ENCODE measurements at places on chromosomes 5 and 9.

DNA sequence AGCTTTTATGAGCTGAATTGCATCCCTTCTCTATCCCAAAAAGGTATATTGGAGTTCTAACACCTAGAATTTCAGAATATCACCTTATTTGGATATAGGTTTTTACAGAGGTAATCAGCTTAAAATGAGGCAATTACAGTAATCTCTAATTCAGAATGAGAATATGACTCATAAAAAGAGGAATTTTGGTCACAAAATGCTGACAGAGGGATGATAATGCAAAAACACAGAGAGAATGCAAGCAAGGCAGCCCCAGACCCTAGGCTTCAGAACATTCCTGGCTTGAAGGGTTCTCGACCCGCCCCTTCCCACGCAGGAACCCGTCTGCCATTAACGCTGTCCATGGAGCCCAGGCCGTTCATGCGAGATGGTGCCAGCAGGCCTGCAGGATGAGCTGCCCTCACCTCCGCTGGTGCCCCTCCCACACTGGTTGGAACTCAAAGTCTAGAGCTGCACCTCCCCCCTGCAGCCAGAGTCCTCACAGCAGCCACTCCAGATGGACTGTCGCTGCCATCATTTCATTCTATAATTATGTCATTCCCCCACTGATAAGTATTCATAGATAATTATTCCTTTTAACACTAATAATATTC lies 1173.4 kb upstream of the ACO1 start:
- no peak for DNase-seq

DNA sequence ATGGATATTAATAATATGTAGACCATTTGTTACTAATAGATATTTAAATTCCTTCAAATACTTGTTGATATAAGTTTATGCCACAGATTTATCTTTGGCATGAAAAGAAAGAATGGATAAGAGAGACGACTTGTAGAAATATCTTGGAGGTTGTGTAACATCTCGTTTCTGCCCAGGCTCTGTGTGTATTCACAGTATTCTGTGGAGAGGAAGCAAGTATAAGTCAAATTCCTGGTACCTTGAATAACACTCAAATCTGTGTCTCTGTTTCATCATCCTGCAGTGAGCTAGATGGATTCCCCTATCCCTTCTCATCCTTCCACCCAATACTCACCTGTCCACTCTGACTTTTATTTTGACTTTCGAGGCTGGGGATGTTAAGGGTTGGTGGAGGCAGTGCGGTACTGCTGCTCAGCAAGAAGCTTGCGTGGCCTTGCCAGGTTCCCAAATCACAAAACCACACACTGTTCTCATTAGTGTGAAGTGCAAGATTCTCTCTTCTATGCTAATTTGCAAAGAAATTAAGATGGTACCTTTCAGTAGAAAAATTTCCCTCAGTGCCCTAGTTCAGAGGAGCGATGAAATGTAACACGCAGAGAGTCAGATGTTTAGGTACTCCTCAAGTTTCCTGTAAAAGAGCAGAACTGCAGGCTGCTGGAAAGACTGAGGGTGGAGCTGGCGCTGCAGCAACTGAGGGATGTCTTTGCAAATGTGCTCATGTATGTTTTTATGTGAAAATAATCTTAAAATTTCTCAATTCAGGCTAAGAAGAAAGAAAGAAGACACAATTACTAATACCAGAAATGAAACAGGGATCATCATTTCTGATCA lies 42.6 kb upstream of the ANKRD18A start:
- DNase-seq: no peak

DNA sequence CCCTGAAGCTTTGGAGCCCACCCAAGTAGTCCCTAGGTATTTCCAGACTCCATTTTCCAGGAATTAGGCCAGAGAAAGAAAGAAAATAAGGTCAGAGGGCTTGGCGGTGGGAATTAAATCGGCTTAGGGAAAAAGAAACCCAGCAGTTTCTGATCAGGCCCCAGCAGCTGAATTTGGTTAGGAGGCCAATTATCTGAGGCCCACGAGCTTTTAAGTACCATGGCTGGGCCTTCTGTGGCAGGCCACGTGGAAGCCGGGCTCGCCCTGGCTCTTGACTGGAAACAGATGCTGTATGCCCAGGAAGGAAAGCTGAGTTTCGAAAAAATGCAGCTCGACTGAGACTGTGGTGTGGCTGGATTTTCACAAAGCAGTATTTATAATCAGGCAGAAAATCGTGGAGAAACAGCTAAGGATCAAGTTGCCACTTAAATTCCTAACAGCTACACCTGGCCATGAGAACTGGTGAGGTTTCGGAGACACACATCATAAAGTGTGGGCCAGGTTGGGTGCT lies 75.1 kb upstream of the PANK3 start:
- peak; percentile 87 for DNase-seq

- DNase-seq: peak; percentile 96
These were observed 12.9 kb downstream of the CXCL14 start for GRCh38 chr5:135565725-135566421.

- no peak for DNase-seq
These were observed 350.0 kb upstream of the SLC24A2 start for GRCh38 chr9:20138841-20139240.

DNA sequence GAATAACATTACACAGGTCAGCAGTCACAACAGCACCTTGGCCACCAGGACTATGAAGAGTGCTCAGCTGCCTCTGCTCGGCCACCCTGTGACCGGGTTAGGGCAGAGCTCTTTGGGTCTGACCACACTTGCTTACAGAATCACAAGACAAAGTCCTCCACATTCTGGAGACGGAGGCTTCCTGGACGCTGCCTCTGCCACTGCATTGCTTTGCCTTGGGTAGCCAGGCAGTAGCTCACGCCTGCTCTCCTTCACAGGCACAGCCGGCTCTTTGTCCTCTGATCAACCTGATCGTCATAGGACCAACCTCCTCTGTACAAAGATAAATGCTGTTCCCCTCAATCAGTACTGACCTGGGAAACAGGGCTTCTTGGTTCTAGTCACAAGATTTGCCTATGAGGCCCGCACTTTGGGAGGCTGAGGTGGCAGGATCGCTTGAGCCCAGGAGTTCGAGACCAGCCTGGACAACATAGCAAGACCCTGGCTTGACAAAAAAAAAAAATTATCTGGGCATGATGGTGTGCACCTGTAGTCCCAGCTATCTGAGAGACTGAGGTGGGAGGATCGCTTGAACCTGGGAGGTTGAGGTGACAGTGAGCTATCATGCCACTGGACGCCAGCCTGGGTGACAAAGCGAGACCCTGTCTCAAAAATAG lies 128.4 kb upstream of the IER5L start:
- DNase-seq: no peak

- no peak for DNase-seq
These were observed 16.1 kb upstream of the LNPEP start for GRCh38 chr5:96919754-96920197.

- no peak for DNase-seq
These were observed 117.2 kb upstream of the PHYKPL start for GRCh38 chr5:178349625-178350353.

DNA sequence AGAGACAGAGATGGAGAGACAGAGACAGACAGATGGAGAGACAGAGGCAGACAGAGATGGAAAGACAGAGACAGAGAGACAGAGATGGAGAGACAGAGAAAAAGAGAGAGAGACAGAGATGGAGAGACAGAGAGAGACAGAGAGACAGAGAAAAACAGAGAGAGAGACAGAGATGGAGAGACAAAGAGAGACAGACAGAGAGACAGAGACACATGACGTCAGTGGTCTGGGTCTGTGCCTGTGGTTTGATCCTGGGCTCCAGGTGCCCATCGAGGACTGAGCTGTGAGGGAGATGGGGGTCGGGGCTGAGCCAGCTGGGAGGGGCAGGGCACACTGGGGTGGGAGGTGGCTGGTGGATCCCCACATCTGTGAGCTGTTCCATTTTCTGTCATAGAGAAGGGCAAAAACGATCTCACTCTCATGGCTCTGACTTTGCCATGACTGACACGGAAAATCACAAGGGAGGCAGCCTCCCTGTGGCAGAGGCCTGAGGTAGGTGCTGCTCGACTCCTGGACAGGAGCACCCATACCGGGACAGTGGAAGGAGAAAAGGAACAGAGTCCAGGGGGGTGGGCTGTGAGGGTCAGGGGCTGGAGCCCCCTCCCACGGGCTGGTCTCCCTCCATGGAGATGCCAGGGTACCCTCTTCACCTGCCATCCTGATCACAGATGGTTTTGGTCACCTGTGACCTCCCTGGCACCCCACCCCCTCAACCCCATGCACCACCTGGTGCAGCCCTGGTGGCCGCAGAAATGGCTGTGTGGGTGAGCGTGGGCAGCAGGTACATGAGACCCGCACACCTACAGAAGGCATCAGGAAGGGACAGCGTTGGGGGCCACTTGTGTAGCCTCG lies 28.8 kb downstream of the GLT6D1 start:
- no peak for DNase-seq

GRCh38 chr9:125635888-125636287 lies 71.1 kb downstream of the MAPKAP1 start:
- no peak for DNase-seq

DNA sequence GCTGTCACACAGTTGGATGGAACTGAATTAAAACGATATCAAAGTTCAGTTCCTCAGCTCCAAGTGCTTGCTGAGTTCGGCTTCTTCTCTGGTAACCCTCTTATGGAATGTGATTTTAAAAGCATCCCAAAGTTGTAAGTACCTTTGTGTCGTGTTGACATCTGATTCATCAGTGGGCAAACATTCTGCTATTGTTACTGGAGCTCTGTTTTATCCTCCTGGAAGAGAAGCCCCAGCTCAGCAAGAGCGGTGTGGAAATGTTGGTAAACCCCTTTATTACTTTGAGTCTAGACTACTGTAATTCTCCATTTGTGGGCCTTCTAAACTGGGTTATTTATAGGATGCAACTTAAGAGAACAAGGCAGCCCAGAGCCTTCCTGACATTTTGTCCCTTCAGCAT lies 699.3 kb upstream of the WWC1 start:
- DNase-seq: no peak

GRCh38 chr9:82993856-82994605 lies 68.9 kb downstream of the RASEF start:
- no peak for DNase-seq

- DNase-seq: no peak
These were observed 195.9 kb downstream of the SEMA6A start for GRCh38 chr5:116378777-116379121.

DNA sequence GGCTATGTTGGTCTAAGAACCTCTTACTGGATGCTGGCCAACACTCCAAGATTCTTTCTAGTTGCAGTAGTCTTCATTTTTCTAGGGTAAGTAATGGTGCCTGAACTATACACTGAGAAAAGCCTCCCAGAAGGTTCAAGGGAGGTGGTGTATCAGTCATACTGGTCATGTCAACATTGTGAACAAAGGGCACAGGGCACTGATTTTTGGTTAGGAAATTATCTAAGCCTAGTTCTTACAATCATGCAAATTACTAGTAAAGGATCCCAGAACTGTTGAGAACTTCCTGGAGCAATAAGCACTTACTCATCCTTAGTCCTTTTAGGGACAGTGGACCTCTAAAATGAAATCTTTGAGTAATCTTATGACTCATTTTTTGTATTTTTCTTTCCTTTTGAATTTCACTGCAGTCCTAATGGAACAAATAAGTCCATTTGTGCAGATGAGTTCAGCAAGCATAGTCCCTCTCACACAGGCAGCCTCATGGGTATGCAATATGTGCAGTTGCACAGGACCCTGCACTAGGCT lies 21.1 kb upstream of the CDC42SE2 start:
- no peak for DNase-seq
